ENCODE measurements at places on chromosomes 1 and 21. TPM values are rescaled to one million over a fixed set of nuclear protein-coding genes. Genes with fewer than 3 reads are reported as not detected.

Gene CYB561D1
- total RNA-seq = 6.9 TPM

Gene C1orf141
- not detected for total RNA-seq

Gene TRIM46
- 9.6 TPM for total RNA-seq

Gene C1QC
- not detected for total RNA-seq

Gene TNNI3K
- total RNA-seq = not detected

Gene KCND3
- total RNA-seq = not detected

Gene AK5
- total RNA-seq = 3.3 TPM

Gene TMEM82
- total RNA-seq = not detected

Gene FNDC10
- total RNA-seq = 2.3 TPM

Gene GPR37L1
- not detected for total RNA-seq

Gene LRRC40
- total RNA-seq = 20.6 TPM

Gene LRRC38
- total RNA-seq = not detected

Gene AMY2A
- not detected for total RNA-seq

Gene TMEM54
- 23.6 TPM for total RNA-seq

Gene UTS2
- total RNA-seq = not detected

Gene OR10T2
- total RNA-seq = not detected

Gene KRTAP7-1
- not detected for total RNA-seq

Gene CRYAA
- total RNA-seq = not detected

Gene RASSF5
- total RNA-seq = 0.60 TPM

Gene SRGAP2B
- total RNA-seq = 76.7 TPM

Gene SFN
- total RNA-seq = 0.42 TPM

Gene FMO2
- not detected for total RNA-seq

Gene KRTAP19-7
- not detected for total RNA-seq

Gene CFHR4
- total RNA-seq = not detected

Gene MAN1C1
- total RNA-seq = 0.85 TPM

Gene IGSF3
- 2.2 TPM for total RNA-seq

Gene FLG2
- not detected for total RNA-seq

Gene SLAMF7
- total RNA-seq = not detected

Gene MACO1
- 25.5 TPM for total RNA-seq

Gene PIP5K1A
- total RNA-seq = 72.1 TPM

Gene LCE2B
- total RNA-seq = not detected

Gene SEC16B
- 0.44 TPM for total RNA-seq

Gene LRRC39
- total RNA-seq = 0.40 TPM

Gene FAM43B
- total RNA-seq = not detected

Gene OR2L3
- not detected for total RNA-seq

Gene TIPRL
- total RNA-seq = 37.6 TPM

Gene ZNF683
- not detected for total RNA-seq

Gene HHAT
- 2.4 TPM for total RNA-seq

Gene LCE1F
- not detected for total RNA-seq

Gene ANKRD65
- 0.38 TPM for total RNA-seq

Gene NRIP1
- total RNA-seq = 24.0 TPM

Gene HMGN1
- total RNA-seq = 389 TPM

Gene ADAMTS1
- total RNA-seq = 16.3 TPM

Gene MXRA8
- 0.82 TPM for total RNA-seq

Gene NBPF20
- 5.3 TPM for total RNA-seq

Gene RGS2
- total RNA-seq = 9.1 TPM

Gene SZRD1
- 164 TPM for total RNA-seq

Gene TRNP1
- 10.3 TPM for total RNA-seq

Gene CNIH3
- 2.5 TPM for total RNA-seq
